ENCODE measurements at places on chromosomes 5 and 9.
A peak's percentile ranks its signal among the peaks of the same experiment; 100 is the strongest.

DNA sequence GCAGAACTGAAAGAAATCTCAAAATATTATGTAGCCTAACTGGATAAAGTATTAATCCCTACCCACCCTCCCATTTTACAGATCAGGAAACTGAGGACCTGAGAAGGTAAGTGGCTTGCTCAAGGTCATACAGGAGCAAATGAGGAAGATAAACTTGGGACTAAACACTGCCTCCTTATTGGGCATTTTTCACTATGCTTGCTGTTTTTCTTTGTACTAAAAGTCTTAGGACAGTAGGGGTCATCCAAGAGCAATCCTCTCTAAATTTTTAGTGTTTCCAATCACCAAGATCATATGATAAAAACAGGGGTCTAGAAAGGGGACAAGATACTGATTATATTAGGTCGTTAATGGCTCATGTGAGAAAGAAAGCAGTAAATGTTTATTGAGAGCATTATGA is 80.8 kb downstream of the RORB start:
- DNase-seq = peak; percentile 1

GRCh38 chr5:9056046-9056445 is 489.8 kb downstream of the SEMA5A start:
- no peak for DNase-seq

GRCh38 chr9:3848445-3849114 is 322.8 kb upstream of the RFX3 start:
- no peak for DNase-seq

GRCh38 chr5:140568443-140569063 is 3.9 kb downstream of the SLC35A4 start:
- DNase-seq = no peak

GRCh38 chr9:127506117-127506813 is 55.0 kb downstream of the LRSAM1 start:
- DNase-seq = no peak

- no peak for DNase-seq
These were observed 24.0 kb upstream of the RNF130 start for GRCh38 chr5:180095545-180095944.

DNA sequence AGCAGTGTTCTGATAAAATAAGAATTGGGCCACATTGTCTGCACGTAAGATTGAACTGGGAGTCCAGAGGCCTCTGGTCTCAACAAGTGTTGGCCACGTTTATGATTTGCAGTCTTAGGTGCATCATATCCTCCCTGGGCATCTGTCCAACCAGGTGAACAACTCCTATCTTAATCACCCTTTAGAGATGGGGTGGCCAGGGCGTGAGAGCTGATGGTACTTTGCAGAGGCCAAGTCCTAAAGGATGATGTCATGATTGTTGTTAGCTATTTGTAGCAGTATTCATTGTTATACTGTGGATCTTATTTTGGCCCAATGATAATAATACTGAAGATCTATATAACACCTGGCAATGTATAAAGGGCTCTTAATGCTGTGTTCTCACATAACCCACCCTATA is 73.2 kb upstream of the RARS1 start:
- no peak for DNase-seq

DNA sequence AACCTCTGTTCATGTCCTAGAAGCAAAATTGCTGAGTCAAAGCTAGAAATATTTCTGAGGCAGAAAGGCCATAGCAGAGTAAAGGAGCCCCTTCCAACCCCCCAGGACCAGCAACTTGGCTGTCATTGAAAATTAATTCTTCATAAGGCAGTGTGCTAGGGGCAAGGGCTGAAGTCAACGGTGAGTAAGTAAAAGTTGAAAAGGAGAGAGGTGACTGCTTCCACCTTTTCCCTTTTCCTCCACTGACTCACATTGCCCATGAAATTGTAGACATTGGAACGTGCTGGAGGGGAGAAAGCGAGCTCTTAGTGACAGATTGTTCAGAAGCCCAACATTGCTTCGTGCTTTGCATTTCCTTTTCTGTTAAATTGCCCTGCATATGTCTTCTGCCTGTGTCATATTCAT is 19.1 kb downstream of the GLRA1 start:
- DNase-seq = peak; percentile 59

DNA sequence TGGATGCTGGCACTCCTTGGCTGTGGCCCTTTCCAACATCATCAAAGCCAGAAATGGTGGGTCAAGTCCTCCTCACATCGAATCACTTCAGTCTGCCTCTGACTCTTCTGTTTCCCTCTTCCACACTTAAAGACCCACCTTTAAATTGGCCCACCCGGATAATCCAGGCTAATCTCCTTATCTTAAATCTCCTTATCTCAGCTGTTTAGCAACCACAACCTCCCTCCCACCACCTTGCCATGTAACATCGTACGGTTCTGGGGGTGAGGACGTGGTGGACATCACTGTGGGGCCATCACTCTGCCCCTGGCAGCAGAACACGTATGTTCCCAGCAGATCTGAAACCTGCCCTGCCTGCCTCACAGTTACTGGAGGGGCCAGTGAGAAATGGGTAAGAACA is 11.5 kb downstream of the IGFBPL1 start:
- no peak for DNase-seq

- peak; percentile 40 for DNase-seq
These were observed 16.8 kb downstream of the CLINT1 start for GRCh38 chr5:157842185-157842584.

GRCh38 chr5:16037121-16037845 is 142.3 kb downstream of the MARCHF11 start:
- no peak for DNase-seq

GRCh38 chr5:27578279-27578678 is 539.9 kb upstream of the CDH9 start:
- DNase-seq = no peak

DNA sequence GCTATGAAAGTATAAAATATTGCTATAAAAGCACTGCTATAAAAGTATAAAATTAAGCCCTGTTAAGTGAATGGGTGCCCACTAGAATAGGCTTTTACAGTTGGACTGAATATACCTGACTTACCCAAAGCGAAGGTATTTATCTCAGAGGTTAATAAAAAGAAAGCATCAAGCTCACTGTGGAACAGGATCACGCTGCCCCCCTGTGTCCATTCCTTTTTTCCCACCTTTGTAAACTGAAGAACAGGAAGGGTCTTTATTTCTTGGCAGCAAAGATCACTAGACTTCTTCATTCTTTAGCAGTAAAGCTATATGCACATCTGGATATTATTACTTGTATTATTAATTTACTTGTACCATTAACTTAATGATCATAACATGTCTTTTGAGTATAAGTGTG is 22.1 kb upstream of the PLPP6 start:
- DNase-seq = no peak

DNA sequence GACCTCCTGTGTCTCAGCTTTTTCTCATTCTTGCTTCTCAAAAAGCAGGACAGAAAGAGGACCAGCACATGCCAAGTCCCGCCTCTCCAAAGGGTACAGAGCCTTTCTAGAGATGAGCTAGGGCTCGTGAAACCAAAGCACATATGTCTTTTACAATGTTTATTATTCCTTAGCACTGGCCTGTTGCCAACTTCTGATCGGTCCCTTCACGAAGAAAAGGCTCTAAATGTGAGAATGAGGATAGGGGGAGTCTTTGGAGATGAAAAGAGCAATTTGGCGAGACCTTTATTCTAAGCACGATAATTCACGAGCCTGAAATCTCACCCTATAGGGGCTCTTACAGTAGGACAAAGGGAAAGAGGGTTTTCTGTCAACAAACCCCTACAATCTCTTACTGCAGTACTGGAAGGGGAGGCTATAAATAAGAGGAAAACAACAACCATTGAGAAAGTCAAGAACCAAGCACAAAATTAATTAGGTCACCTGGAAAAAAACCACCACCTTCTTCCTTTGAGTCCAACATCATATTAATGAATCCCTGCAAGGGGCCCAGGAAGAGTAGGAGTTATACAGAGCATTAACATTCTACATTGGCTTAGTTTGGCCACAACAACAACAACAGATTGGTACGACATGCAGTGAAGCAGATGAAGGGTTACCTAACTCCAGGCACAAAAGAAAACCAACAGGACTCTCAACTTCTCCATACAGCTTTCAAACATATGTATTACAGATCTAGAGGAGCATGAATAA is 309.5 kb downstream of the PDE4D start:
- DNase-seq = no peak

- peak; percentile 45 for DNase-seq
These were observed 299.1 kb upstream of the EFNA5 start for GRCh38 chr5:107969847-107970246.

DNA sequence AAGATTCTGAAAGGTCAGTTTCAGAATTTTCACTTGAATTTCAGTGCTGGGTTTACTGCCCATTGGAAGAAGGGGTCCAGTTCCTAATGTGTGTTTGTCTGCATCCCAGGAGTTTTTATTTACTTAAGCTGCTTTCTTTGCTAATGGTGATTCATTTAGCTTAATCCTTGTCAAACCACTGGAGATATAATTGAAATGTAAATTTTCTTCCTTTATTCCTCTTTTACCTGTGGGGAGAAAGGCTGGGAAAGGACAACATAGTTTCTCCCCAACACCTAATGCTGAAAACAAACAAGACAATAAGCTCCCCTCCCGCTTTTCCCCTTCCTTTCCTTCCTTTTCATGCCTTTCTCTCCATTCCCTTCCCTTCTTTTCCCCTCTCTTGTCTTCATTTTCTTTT is 185.8 kb downstream of the KCTD16 start:
- no peak for DNase-seq

All from fibroblast of skin of back (primary cell).